NCI-H226 (cell line): ENCODE measurements at places on chromosomes 6 and 20.

- no peak for DNase-seq
Observed at GRCh38 chr20:10519361-10520046, 84.4 kb downstream of the SLX4IP start.

GRCh38 chr6:39076623-39077535 lies 28.3 kb downstream of the GLP1R start:
- DNase-seq: no peak

DNA sequence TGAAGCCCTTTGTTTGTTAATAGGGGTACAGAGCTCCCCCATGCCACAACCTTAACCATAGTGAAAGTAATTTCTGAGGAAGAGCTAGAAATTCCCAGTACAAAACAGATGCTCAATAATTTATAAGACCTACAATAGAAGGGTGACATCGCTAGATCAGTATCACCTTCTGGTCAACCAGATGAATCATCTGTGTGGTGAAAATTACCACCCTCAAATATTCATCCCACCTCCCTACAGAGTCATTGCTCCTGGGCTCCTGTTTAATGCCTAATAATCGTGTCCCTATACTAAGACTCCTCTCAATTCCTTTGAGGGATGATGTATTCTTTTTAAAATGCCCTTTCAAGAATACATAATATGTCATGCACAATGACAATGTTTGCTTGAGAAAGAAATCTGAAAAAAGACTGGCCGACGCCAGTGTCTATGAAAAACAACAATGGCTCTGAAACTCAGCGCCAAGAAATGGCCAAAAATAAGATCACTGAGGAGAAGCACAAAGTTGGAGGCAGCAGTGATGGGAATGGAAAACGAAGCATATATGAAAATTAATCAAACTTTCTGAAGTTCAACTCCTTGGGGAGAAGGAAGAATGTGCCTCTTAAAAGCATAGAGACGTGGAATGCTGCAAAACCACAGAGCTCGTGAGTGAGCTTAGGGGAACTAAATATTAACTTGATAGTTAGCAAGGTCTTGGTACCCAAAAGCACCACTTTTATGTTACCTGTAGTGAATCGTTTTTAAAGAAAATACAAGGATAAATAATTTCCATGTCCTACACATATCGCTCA lies 11.0 kb upstream of the ADGRF5 start:
- DNase-seq: no peak

GRCh38 chr6:100801036-100801435 lies 80.1 kb downstream of the ASCC3 start:
- no peak for DNase-seq

DNA sequence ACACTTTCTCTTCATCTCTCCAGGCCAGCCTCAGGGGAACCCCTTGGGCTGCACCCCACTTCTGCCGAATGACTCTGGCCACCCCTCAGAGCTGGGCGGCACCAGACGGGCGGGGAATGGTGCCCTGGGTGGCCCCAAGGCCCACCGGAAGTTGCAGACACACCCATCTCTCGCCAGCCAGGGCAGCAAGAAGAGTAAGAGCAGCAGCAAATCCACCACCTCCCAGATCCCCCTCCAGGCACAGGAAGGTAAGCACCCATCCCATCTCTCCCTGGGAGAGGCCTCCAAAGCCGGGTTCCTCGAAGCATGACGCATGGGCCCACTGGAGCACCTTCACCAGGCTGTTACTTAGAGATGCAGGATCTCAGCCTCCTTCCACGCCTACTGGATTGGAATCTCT lies 11.3 kb downstream of the MDFI start:
- no peak for DNase-seq

DNA sequence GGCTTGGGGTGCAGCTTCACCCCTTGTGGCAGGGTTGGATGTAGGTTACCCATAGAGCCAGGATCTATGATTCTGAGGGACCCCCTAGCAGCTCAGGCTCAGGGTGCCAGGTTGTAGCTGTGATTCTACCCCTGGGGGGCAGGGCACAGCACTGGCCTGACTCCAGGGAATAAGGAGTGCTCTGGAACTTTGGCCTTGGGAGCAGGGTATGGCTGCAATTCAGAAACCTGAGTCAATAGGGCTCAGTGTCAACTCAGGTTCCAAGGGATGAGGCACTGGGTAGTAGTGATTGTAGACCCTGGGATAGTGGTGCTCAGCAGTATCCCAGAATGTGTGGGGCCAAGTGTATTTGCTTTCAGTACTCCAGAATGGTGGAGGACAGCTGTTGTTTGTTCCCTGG lies 8.6 kb downstream of the FHL5 start:
- DNase-seq: no peak

DNA sequence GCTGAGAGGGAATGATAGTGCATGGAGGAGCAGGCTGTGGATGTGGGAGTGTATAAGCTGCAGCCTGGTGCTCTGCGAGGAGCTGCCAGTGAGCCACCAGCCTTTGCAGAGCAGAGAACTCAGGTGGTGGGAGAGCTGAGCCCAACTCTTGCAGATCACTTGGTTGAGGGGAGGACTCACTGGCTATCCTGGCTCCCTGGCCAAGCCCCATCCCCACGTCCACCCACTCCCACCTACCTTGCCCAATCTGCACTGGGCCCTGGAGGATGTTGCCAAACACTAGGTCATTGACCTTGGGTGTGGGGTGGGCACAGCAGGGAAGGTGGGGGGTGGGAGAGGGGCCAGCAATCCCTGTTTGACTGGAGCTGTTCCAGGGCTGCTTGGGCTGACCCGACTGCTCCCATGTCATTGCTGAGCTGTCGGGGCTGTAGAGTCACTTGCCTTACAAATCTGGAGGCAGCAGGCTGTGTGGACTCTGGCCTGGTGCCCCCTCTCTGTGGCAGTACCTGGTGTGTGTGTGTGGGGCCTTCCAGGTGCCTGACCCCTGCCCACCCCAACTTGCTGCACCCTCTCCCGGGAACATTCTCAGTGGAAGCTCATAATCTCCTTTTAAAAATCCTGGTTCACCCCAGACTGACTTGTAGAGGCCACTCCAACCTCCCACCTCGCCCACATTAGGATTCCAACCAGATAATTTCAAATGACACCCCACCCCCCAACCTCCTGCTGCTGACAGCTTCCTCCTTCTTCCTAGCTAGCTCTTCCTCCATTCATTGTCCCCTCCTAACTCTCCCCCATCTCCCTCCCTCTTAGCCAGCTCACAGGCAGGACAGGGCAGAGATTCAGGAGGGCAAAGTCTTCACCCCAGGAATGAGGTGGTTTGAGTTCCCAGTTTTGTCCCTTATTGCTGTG lies 162.3 kb downstream of the MRPL14 start:
- DNase-seq: no peak

GRCh38 chr20:48652961-48653705 lies 174.7 kb downstream of the PREX1 start:
- DNase-seq: no peak

DNA sequence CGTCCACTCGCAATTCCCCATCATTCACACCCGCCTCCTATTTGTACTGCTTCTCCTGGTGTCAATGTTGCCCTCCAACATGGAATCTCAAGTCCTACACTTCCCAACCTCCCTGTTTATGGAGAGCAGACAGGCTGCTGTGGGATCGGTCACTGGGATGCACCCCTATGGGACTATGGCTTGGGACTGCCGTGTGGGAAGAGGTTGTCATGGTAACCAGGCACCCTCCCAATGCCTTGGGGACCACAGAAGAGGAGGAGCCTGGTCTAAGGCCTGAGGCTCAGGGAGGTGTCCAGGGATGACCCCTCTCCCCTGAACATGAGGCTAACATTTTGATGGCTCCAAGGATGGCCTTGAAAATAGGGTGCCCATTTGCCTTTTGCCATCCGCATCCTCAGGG lies 116.6 kb upstream of the CST7 start:
- DNase-seq: no peak

- DNase-seq: peak; percentile 36
Observed at GRCh38 chr20:49608752-49609670, 41.1 kb upstream of the PTGIS start.
